Suppressor macrophage treated with lipopolysaccharide for 1 hour (primary cell): ENCODE measurements at places on chromosomes 4 and X.

DNA sequence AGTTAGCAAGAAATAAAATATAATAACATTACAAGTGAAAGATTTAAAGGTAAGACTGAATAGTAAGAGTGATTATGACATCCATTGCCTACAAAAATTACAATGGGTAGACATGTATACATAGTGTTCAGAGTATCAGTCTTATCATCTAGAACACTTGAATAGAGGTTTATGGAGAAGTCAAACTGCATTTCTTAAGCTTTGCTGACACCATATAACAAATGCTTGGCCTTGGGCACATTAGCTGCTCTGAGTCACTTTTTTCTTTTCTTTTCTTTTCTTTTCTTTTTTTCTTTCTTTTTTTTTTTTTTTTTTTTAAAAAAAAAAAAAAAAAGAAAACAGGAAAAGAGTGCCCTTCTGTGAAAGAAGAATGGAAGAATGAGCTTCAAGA is 220.0 kb downstream of the SPCS3 start:
- no peak for DNase-seq

GRCh38 chrX:11481035-11481434 is 184.7 kb downstream of the ARHGAP6 start:
- no peak for DNase-seq

DNA sequence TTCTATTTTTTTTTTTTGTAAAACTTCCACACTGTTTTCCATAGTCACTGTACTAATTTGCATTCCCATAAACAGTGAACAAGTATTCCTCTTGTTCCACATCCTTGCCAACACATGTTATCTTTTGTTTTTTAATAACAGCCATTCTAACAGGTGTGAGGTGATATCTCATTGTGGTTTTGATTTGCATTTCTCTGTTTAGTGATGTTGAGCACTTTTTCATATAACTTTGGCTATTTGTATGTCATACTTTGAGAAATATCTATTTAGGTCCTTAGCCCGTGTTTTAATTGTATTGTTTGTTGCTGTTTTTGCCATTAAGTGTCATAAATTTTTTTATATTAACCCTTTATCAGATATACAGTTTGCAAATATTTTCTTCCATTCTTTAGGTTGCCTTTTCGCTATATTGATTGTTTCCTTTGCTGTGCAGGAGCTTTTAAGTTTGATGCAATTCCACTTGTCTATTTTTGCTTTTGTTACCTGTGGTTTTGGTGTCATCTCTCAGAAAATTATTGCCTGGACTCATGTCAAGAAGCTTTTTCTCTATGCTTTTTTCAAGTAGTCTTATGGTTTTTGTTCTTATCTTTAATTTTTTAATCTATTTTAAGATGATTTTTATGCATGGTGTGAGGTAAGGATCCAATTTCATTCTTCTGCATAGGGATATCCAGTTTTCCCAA is 27.9 kb upstream of the NDNF start:
- DNase-seq: no peak

- DNase-seq: no peak
These were observed 64.3 kb downstream of the MSN start for GRCh38 chrX:65731684-65732289.

GRCh38 chrX:68646421-68646820 is 1.0 kb upstream of the STARD8 start:
- no peak for DNase-seq

DNA sequence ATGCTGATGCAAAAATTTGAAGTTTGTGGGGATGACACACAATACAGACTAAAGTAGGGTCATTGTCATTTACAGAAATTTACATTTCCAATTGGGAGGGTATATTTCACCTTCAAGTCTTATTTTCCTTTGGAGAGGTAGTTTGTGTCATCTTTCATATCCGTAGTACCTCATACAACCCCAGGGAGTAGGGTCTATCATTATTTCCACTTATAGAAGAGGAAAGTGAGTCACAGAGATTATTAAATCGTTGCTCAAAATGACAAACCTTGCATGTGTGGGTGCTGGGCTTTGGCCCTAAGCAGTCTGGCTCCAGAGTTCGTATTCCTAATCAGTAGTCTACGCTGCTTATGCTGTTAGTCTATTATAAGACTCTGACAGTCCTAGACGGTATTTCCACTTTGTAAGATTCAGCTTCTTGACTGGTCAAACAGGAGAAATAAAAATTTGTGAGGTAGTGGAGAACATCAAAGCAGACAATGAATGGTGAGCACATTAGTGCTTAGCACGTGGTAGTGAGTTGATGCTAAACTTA is 516.5 kb downstream of the PCDH7 start:
- DNase-seq: no peak

DNA sequence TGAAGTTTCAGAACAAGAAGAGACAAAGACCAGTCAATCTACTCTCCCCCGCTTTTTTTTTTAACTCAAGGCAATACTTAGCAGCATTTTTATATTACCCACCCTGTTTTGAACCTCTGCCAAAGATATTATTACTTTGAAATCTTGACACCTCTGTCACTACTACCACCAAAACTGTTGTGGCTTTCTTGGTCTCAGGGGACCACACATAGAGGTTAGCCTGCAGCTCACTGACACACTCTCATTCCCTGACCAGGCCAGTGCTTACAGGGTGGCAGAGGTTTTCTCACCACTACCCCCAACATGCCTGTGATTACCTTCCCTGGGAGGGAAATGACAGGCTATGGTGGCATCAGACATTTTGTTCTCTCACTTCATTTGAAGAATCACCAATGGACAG is 137.4 kb upstream of the STIM2 start:
- no peak for DNase-seq

DNA sequence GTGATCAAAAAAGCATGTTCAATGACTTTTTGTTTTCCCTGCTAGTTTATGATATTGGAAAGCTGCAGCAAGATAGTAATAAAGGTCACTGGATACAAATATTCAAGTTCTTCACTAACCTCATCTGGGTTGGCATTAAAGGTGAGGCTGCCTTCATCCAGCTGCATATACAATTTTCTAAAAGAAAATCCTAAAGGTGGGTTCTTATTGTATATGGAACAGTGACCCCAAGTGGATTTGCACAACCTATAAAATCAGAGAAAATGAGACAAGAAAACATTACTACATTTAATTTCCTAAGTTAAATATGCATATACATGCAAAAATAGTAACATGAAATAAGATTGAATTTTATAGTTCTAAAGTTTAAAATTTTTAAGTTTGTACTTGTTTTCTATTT is 23.9 kb downstream of the FBXO8 start:
- no peak for DNase-seq

DNA sequence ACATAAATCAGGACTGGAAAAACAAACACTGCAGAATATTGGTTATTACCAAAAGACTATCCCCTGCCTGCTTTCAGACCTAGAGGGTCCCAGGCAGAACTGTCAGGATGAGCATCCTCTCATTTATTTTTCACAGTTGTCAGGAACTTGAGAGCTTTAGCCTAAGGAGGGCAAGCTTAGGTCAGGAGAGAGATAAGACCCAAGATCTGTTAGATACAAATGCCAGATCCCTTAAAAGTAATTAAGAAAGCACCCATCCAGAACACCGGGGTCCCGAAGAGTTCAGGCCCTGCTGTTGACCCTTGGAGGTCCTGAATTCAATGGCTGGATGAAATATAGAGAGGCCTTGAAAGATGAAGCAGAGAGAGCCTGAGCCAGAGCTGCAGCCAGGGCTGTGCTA is 5.9 kb upstream of the MAGEB3 start:
- DNase-seq: no peak

GRCh38 chrX:9340598-9341290 is 124.1 kb upstream of the TBL1X start:
- DNase-seq: peak; percentile 59

DNA sequence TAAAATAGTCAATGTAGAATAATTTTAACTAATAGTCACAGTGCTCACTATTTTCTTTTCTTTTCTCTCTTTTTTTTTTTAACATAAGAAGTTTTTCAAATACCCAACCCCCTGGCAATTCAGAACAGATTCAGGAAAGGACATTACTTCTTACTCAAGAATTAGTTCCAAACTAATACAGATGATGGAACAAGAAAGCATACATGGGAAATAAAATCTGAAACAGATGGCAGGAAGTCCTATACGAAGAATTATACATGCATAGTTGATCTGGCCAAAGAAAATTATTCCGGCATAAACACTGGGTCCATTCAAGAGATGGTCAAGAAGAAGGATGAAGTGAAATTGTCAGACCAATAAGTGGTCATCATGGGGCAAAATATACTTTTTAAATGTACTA is 614.4 kb upstream of the INTU start:
- no peak for DNase-seq

DNA sequence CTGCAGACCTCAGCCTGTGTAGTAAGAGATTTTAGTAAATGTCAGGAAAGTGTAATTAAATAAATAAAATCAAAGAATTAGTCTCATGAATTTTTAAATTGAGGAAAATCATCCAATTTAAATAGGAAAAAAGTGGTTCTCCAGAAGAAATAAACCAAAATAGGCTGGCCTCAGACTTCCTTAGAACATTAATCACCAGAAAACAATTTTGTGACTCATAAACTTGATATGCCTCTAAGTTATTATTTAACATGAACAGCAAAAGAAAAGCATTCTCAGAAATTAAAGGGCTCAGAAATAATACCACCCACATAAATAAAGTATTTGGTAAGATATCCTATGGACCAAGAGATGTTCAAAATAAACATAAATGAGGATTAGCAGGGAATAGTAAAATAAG is 14.3 kb downstream of the FAM47B start:
- no peak for DNase-seq

DNA sequence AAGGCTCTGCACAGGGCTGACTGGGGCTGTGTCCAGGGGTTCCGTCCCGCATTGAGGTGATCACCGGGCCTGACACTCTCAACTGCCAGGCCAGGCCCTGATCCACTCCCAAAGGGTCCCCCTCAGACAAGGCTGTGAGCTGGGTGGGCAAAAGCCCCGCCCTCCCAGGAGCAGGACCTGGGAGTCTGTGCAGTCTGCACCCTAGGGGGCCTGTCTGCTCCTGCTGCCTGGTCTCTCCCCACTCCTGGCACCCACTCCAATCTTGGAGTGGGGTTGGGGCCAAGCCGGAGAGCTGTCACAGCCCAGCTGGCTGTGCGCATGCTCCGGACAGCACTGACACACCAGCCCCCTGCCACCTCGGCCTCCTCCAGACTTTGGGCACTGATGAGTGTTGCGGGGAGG is 9.4 kb upstream of the SPP1 start:
- DNase-seq: no peak

DNA sequence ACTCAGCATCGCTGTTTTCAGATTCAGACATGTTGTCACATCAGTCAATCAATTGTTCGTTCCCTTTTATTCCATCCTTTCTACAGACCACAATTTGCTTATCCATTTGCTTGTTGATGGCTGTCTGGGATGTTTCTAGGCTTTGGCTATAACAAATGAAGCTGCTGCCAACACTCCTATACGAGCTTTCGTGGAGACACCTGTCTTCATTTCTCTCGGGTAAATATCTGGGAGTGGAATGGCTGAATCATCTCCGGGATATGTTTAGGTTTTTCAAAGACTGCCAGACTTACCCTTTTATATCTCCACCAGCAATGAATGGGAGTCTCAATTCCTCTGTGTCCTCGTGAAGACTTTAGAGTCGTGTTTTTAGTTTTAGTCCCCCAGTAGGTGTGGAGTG is 118.9 kb downstream of the SORCS2 start:
- no peak for DNase-seq

DNA sequence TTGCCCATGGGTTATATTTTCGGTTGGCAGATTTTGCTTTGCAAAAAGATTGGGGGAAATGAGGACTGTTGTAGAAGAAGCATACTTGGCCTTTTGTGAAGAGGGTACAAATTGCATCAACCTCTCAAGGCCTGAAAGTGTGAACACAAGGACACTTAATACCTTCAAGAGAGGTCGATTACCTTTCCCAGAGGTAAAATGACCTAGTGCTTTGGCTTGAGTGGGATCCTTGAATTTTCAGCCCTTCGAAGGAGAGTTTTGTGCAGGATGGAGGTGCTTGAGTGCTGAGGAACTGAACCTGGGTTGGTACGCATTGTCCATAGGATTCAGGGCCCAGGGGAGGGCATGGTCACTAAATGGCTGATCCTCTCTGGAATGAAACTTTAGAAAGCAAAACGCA is 27.6 kb upstream of the NKAP start:
- no peak for DNase-seq

- no peak for DNase-seq
These were observed 488 bp downstream of the NAP1L5 start for GRCh38 chr4:88697141-88697540.

GRCh38 chrX:101409043-101409442 is 1.0 kb downstream of the HNRNPH2 start:
- no peak for DNase-seq

DNA sequence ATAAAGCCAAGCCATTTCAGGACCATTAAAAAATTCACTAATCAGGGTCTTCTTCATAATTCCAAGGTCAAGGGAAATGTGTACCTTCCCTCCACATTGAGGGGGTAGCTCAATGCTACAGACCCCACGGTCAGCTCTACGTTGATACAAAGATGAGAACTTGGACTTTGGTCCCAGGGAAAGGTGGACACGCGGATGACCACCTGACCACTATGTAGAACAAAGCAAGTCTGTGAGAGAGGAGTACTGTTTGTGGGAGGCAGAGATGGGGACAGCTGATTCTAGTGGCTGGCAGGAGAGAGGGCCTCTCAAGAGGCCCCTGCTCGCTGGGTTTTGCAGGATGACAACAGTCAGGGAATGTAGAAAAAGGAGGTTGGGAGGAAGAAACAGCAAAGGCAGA is 58.0 kb downstream of the SLC2A9 start:
- no peak for DNase-seq

- DNase-seq: no peak
These were observed 70.9 kb downstream of the NDST4 start for GRCh38 chr4:115042496-115042895.

GRCh38 chr4:182973511-182973911 is 56.3 kb upstream of the DCTD start:
- no peak for DNase-seq

DNA sequence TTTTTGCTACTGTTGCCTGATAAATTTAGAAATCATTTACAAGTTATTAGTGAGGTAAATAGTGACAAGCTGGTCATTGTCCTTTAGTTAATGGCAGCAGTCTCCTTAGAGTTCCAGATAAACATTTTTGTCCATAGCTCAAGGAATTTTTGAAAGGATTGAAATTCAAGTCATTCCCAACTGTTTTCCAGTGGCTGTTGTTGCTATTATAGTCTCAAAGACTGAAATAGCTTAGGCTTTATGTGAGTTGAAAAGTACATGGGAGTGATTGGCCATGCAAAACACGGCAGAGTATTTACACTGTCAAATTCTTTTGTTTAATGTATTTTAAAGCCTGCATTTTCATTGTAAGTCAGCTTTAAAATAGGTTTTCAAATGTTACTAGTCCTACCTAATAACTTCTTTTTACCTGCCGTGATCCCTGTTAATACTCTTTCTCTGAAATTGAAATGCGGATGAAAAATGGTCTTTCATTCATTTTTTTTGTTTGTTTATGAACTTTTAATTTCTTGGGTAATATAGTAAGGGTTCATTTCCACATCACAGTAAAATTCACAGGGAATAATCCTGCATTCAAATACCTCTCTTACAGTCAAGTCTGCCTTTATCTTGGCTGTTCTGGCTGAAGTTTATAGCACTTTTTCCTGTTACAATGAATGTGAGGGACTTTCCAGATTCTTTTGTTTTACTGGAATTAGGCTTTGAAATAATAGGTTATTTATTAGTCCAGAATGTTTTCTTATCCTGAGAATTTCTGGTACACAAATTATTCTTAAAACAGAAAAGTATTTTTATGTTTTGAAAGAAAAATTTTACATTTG is 85.1 kb downstream of the PDLIM5 start:
- DNase-seq: no peak
